CD8-positive, alpha-beta memory T cell (primary cell): ENCODE measurements at places on chromosomes 11 and 22.

- H3K27me3 ChIP-seq, result peaks cover 22% of the 10 kb centered on the region
- peaks cover 14% of the 10 kb centered on the region for H3K4me1 ChIP-seq
- DNase-seq, result no peak
These were observed 1.6 kb downstream of the RNF26 start for GRCh38 chr11:119335655-119336543.

GRCh38 chr11:125569915-125570621, 791 bp downstream of the EI24 start:
- H3K36me3 ChIP-seq, result peaks cover 14% of the 10 kb centered on the region
- peaks cover 13% of the 10 kb centered on the region for H3K4me1 ChIP-seq
- no peaks in the 10 kb centered on the region for H3K27me3 ChIP-seq
- peak overlapping the region; percentile 88 for H3K4me3 ChIP-seq
- DNase-seq, result no peak

GRCh38 chr22:19654338-19654987, 59.8 kb upstream of the SEPTIN5 start:
- no peak overlapping the region for H3K4me3 ChIP-seq
- no peak for DNase-seq
- no peaks in the 10 kb centered on the region for H3K36me3 ChIP-seq
- H3K4me1 ChIP-seq, result no peaks in the 10 kb centered on the region

DNA sequence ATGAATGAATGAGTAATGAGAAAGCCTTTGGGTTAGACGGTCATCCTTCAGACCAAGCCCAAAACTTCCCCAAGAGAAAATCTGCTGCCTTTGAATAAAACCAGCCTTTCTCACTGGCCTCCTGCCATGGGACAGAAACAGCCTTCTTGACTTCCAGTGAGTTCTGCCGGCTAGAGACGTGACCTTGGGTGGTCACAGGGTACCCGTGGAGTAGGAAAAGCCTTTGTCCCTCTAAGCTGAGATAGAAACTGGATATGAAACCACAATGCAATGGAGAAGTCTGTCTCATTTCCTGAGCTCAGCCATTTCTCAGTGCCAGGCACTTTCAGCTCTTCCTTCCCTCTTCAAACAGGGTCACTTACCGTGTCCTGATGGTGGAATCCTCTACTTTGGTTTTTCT, 21.2 kb upstream of the YWHAH start:
- no peak for DNase-seq
- no peak overlapping the region for H3K4me3 ChIP-seq
- no peak overlapping the region for H3K27ac ChIP-seq
- no peaks in the 10 kb centered on the region for H3K27me3 ChIP-seq
- H3K36me3 ChIP-seq, result no peaks in the 10 kb centered on the region
- H3K4me1 ChIP-seq, result no peaks in the 10 kb centered on the region

- DNase-seq, result no peak
- H3K27me3 ChIP-seq, result no peaks in the 10 kb centered on the region
- no peaks in the 10 kb centered on the region for H3K4me1 ChIP-seq
- H3K36me3 ChIP-seq, result no peaks in the 10 kb centered on the region
- H3K27ac ChIP-seq, result peak overlapping the region; percentile 5
- no peak overlapping the region for H3K4me3 ChIP-seq
These were observed 94.8 kb downstream of the TEAD1 start for GRCh38 chr11:12768726-12769673.

- no peak for DNase-seq
- no peaks in the 10 kb centered on the region for H3K27me3 ChIP-seq
These were observed 20.0 kb downstream of the LDLRAD3 start for GRCh38 chr11:35963911-35964310.

GRCh38 chr11:33443684-33444083, 186.5 kb downstream of the HIPK3 start:
- no peak for DNase-seq
- H3K4me3 ChIP-seq, result no peak overlapping the region
- no peak overlapping the region for H3K27ac ChIP-seq
- no peaks in the 10 kb centered on the region for H3K36me3 ChIP-seq
- no peaks in the 10 kb centered on the region for H3K4me1 ChIP-seq

DNA sequence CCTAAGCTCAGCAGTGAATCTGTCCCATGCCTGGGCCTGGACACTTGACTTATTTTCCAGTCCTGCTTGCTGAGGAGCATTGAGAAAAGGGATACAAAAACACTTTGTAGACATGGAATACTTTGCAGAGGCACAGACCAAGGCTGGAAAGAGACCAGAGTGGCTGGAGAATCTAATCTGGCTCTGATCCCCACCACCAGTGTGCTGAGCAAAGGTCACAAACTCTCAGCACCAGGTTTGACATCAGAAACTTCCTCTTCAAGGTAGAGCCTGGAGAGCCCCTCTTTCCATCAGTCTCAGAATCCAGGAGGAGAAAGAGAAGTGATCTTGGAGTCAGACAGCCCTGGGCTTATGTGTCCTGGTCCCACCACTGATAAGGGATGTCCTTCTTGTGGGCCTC, 53.5 kb downstream of the ISX start:
- no peaks in the 10 kb centered on the region for H3K36me3 ChIP-seq
- no peaks in the 10 kb centered on the region for H3K27me3 ChIP-seq
- DNase-seq, result no peak
- H3K27ac ChIP-seq, result no peak overlapping the region
- H3K4me1 ChIP-seq, result no peaks in the 10 kb centered on the region

- no peaks in the 10 kb centered on the region for H3K4me1 ChIP-seq
- H3K27ac ChIP-seq, result no peak overlapping the region
- no peak for DNase-seq
These were observed 33.4 kb upstream of the EIF3D start for GRCh38 chr22:36562261-36562835.

DNA sequence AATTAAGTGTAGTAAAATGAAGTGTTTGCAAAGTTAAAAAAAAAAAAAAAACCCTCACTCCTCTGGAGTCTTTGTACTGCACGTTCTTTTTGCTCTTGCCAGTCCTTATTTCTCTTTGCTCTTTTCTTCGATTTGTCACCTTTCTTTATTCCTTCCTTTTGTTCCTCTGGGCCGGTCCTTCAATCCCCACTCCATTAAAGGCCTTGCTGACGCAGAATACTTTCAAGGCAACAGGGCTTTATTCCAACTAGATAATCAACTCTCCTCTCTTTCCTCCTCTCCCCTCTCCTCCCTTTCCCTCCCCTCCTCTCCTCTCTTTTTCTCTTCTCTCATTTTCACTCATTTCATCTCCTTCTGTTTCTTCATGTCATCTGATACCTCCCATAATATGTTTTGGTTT, 138.2 kb upstream of the NTM start:
- H3K27me3 ChIP-seq, result no peaks in the 10 kb centered on the region
- H3K36me3 ChIP-seq, result no peaks in the 10 kb centered on the region
- no peaks in the 10 kb centered on the region for H3K4me1 ChIP-seq
- no peak overlapping the region for H3K4me3 ChIP-seq
- no peak overlapping the region for H3K27ac ChIP-seq

- H3K27me3 ChIP-seq, result no peaks in the 10 kb centered on the region
- H3K4me3 ChIP-seq, result no peak overlapping the region
- DNase-seq, result no peak
- H3K4me1 ChIP-seq, result no peaks in the 10 kb centered on the region
- no peak overlapping the region for H3K27ac ChIP-seq
These were observed 106.8 kb downstream of the STK33 start for GRCh38 chr11:8487261-8487660.

DNA sequence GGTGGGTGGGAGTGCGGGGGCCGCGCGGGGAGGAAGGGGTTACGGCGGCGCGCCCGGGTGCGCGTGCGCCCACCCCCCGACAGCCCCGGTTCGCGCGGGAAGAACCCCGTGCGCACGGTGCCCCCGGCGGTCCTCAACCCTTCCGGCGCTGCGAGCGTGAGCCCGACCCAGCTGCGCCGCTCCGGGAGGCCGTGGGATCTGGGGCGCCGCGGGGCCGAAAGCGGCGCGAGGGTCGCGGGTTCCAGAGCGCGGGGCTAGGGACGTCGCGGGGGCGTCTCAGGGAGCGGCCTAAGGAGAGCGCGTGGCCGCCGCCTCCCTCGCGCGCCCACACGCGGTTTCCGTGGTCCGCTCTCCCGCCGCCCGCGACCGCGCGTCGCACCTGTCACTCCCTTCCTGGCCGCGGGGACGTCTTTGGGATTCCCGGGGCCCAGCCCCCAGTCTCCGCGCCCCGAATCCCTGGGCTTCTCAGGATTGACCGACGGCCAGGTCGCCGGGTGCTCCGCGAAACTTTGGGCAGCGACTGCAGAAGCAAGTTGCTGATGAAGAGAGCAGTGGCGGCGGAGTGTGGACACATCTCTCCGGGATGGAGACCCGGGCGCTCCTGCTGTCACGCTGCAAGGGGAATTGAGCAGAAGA, 582 bp downstream of the SREBF2 start:
- peaks cover 6% of the 10 kb centered on the region for H3K36me3 ChIP-seq
- H3K27me3 ChIP-seq, result no peaks in the 10 kb centered on the region
- peak overlapping the region; percentile 97 for H3K27ac ChIP-seq
- peak overlapping the region; percentile 99 for H3K4me3 ChIP-seq
- peak; percentile 50 for DNase-seq

DNA sequence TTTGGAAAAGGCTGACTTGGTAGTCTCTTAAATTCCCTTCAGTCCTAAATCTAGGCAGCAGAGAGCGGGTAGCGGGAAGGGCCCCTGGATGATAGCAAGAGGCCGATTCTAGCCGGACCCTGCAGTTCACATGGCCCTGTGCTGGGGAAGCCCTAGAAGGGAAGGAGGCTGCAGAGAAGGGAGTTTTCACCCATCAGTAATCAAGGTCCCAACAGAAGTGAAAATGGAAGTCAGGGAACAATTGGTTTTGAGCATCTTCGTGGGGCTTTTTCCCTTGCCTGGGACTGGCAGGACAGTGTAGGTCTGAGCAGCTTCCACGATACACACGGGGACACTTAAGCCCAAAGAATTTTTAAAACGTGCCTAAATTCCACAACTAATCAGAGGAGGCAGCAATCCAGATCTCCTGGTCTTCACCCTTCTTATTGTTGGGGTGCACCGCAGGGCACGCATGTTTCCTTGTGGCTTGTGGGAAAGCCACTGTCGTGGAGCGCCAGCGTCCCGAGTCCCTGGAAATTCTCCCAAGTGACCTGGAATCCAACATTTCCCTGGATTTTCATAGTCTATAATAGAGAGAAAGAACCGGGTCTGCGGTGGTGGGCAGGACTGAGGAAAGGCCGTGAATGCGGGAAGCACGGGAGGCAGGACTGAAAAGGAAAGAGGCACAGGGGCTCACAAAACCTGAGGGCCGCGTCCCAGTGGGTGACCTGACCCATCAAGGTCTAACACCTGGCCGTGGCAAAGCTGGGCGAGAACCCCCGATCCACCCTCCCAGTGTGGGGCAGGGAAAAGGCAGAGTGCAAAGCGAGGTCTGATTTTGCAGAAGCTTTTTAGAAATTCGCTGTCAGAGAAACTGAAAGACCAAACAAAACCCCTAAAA, 846 bp upstream of the OAF start:
- peak overlapping the region; percentile 70 for H3K4me3 ChIP-seq
- peak; percentile 11 for DNase-seq
- peaks cover 13% of the 10 kb centered on the region for H3K4me1 ChIP-seq
- H3K27me3 ChIP-seq, result no peaks in the 10 kb centered on the region
- H3K27ac ChIP-seq, result peak overlapping the region; percentile 43

DNA sequence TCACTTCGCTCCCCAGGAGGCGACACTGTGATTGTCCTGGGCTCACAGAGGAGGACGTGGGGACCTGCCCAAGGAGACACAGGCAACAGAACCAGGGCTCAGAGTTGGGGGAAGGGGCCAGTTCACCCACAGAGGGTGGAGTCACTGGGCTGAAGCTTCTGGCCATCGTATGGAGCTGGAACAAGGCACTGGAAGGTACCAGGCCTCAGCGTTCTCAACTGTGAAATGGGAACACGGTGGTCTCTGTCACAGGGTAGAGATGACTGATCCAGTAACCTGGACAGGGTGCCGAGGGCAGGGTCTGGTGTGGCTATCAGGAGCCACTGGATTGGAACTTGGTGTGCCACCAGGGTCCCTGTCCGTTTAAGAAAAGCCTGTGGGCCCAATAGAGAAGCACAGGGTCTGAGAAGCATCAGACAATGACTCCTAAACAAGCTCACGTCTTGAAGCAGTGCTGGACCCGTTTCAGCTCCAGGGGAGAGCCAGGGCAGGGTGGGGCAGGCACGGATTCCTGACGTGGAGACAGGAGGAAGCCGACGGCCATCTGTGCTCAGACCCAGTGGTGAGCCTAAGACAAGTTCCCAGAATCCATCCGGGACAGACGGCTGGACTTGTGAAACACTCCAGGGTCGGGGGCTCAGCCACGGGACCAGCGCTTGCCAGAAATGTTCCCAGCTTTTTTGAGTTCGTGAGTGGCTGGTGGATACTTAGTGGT, 25.0 kb upstream of the KCNQ1OT1 start:
- no peaks in the 10 kb centered on the region for H3K36me3 ChIP-seq
- DNase-seq, result no peak

DNA sequence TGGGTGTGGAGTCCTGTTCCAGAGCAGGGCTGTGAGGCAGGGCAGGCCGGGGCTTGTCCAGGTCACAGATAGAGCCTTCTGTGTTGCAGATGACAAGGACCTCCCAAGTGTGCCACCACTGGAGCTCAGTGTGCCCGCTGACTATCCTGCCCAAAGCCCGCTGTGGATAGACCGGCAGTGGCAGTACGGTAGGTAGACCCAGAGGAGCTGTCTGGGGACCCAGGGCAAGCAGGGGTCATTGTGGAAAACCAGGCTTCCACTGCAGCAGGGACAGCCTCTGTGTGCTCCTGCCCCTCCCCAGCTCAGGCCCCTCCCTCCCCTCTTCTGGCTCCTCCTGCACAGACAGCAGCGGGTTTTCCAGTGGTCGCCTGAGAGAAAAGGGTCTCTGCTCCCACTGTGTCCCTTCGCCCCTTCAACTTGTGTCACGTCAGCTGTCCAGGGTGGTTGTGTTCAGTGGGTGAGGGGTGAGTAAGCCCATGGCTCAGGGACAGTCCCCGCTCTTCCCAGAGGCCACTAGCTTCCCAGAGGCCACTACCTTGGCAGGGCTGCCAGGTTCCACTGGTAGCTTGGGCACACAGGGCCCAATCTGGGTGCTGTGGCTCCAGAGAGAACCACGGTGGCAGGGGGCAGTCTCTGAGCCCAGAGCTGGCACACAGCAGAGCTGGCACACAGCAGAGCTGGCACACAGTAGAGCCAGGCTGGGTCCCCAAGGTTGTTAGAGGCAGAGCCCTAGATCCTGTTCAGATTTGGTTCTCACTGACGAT, 78.4 kb downstream of the MED15 start:
- H3K4me3 ChIP-seq, result no peak overlapping the region
- no peaks in the 10 kb centered on the region for H3K4me1 ChIP-seq
- H3K27ac ChIP-seq, result no peak overlapping the region
- H3K27me3 ChIP-seq, result no peaks in the 10 kb centered on the region
- peaks cover 59% of the 10 kb centered on the region for H3K36me3 ChIP-seq

GRCh38 chr11:86632499-86633269, 39.7 kb downstream of the ME3 start:
- H3K4me1 ChIP-seq, result no peaks in the 10 kb centered on the region
- DNase-seq, result no peak
- no peaks in the 10 kb centered on the region for H3K36me3 ChIP-seq
- H3K27me3 ChIP-seq, result no peaks in the 10 kb centered on the region
- no peak overlapping the region for H3K27ac ChIP-seq
- H3K4me3 ChIP-seq, result no peak overlapping the region

- no peak overlapping the region for H3K27ac ChIP-seq
- H3K27me3 ChIP-seq, result peaks cover 3% of the 10 kb centered on the region
- no peaks in the 10 kb centered on the region for H3K36me3 ChIP-seq
- H3K4me1 ChIP-seq, result peaks cover 9% of the 10 kb centered on the region
- no peak for DNase-seq
- no peak overlapping the region for H3K4me3 ChIP-seq
These were observed 3.2 kb upstream of the STK33 start for GRCh38 chr11:8597182-8597581.

- H3K27me3 ChIP-seq, result no peaks in the 10 kb centered on the region
- DNase-seq, result no peak
- no peak overlapping the region for H3K27ac ChIP-seq
- H3K4me1 ChIP-seq, result no peaks in the 10 kb centered on the region
- H3K4me3 ChIP-seq, result no peak overlapping the region
- H3K36me3 ChIP-seq, result no peaks in the 10 kb centered on the region
These were observed 171.7 kb upstream of the NCAM1 start for GRCh38 chr11:112789481-112789880.
